CD14-positive monocyte (primary cell): ENCODE measurements at places on chromosomes 6 and 20.
A peak's percentile ranks its signal among the peaks of the same experiment; 100 is the strongest.

- DNase-seq = no peak
Observed at GRCh38 chr6:95686895-95687294, 109.6 kb downstream of the MANEA start.

DNA sequence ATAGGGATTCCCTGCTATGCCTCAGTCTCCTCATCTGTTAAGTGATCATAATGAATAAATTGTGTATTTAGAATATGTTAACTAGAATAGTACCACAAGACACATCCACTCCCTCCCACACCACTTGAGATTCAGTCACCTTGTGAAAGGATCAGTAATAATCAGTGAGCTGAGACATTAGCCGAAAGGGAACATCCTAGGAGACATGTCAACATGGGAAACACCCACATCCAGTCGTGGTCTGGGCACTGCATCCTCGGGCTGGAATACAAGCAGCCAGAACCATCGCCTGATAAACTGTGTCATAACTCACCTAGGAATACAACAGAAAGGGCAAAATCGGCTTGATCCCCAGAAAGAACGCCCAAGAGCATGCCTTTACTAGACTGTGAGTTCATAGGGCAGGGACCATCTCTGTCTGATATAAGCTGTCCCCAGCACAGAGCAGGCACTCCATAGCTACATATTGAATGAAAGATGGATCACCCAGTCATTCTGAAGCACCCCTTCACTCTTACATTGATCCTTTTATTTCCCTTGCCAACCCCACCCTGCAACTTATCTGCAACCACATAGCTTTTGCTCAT is 23.9 kb downstream of the RIPOR2 start:
- no peak for DNase-seq

GRCh38 chr6:29941916-29942274 is 437 bp upstream of the HLA-A start:
- DNase-seq = no peak

GRCh38 chr6:81938014-81938856 is 185.8 kb upstream of the TENT5A start:
- DNase-seq = peak; percentile 20

DNA sequence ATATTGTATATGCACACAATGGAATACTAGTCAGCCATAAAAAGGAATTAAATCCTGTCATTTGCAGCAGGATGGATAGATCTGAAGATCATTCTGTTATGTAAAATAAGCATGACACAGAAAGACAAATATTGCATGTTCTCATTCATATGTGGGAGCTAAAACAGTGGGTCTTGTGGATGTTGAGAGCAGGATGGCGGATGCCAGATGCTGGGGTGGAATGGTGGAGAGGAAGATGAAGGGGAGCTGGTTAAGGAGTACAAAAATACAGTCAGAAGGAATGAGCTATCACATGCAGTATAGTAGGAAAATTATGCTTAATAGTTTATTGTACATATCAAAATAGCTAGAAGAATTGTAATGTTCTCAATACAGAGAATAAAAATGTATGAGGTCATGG is 41.8 kb downstream of the THBS2 start:
- no peak for DNase-seq

GRCh38 chr20:39700528-39700927 is 738.4 kb downstream of the DHX35 start:
- DNase-seq = no peak

GRCh38 chr6:26306232-26306631 is 58.8 kb upstream of the BTN3A2 start:
- DNase-seq = no peak

DNA sequence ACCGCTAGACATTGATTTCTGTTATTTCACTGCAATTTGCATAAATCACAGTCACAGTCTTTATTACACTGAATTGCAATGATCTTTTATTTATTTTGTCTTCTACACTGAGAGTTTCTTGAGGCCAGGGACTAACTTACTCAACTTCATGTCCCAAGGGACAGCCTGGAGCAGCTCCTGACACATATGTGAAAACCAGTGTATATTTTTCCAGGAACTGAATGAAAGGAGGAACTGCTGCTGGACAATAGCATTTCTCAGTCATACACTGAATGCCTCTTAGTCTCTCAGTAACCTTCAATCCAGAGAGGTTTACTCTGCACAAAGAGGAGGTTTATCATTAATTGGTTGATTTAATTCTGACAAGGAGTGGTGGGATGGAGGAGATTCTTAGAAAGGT is 5.9 kb downstream of the F13A1 start:
- peak; percentile 31 for DNase-seq

DNA sequence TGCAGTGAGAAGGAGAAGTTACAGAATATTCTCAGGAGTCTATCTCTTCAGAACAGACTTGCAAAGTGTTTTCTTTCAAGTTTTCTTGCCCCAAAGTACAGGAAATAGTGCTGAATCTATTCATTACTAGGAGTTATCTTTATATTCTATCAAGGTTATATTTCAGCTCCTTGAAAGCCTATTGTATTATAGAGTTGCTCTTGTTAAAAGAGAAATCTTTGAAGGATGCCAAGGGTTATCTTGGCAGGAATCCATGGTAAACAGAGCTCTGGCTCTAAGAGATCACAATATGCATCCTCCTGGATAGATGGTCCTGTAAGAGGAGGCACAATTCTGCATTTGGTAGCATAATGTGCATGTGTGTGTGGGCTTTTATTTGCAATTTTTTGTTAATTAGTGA is 21.2 kb upstream of the SNRPB2 start:
- no peak for DNase-seq

- no peak for DNase-seq
Observed at GRCh38 chr6:27474172-27474465, 1.2 kb upstream of the ZNF184 start.

DNA sequence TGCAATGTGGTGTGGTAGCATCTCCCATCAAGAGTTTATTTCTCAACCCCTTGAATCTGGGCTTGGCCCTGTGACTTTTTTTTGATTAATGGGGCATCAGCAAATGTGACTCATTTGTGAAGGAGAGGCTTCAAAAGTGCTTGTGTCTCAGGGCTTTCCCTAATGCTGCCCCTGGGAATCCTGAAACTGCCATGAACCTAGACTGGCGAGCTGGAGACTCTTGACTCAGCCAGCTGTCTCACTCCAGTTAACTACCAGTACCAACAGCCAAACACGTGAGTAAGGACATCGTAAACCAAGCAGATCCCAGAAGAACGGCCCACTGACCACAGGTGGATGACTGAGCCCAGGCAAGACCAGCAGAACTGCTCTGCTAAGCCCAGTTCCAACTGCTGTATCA is 72.8 kb upstream of the ADTRP start:
- DNase-seq = no peak

DNA sequence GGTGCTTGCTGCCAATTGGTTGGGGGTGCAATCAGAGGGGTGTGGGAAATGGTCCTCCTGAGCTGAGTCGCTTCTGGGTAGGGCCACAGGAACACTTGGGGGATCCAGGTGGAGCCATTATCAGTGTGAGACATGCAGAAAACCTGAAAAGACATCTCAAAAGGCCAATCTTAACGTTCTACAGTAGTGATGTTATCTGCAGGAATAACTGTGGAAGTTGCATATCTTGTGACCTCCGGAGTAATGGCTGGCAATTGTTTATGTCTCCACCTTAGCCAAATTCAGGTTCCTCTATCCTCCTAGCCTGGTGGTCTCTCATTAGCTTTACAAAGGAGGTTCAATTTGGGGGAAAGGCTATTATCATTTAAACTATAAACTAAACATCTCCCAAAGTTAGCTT is 114.8 kb upstream of the SNX9 start:
- DNase-seq = no peak
